Stimulated activated CD4-positive, alpha-beta T cell treated with anti-CD3 and anti-CD28 coated beads, Interleukin-12 subunit alpha, Interleukin-12 subunit beta, amount 100 ng/mL, for 24 hours (primary cell): ENCODE measurements at places on chromosomes 13 and 19.

- no peak for DNase-seq
These were observed 5.3 kb downstream of the CD22 start for GRCh38 chr19:35334144-35334753.

GRCh38 chr13:112756967-112757758 is 67.3 kb downstream of the ATP11A start:
- DNase-seq: no peak

- no peak for DNase-seq
These were observed 108.5 kb downstream of the PAN3 start for GRCh38 chr13:28246891-28247290.

- DNase-seq: peak; percentile 33
These were observed 12.7 kb downstream of the NPAS1 start for GRCh38 chr19:47032171-47032811.

DNA sequence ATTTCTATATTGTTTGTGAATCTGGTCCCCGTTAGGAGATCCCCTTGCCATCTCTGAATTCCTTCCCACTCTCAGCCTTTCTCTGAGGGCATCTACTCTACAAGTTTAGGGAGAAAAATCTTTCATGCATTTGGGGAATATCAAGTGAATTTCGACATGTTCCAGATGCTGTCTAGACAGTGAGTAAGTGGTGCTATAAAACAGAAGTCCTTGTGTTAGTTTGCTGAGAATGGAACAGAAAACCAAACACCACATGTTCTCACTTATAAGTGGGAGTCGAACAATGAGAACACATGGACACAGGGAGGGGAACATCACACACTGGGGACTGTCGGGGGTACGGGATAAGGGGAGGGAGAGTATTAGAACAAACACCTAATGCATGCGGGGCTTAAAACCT is 5.1 kb downstream of the OR7A10 start:
- DNase-seq: no peak

DNA sequence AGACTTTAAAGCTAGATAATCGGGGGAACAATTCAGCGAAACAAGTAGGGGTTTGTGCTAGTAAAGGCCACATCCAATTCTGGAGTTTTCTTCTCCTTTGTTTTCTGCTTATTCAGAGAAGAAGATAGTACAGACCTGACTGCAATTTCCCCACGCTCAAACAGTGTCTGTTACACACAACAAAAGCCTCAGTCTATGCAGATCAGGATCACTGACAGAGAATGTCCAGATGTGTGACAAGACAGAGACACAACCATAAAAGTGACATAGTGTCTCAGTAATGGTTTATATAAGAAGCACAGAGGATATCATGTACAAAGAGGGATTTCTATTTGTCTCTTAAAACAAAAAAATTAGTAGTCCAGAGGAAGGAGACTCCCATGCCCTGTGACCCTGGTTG is 70.7 kb upstream of the GTF3A start:
- no peak for DNase-seq

DNA sequence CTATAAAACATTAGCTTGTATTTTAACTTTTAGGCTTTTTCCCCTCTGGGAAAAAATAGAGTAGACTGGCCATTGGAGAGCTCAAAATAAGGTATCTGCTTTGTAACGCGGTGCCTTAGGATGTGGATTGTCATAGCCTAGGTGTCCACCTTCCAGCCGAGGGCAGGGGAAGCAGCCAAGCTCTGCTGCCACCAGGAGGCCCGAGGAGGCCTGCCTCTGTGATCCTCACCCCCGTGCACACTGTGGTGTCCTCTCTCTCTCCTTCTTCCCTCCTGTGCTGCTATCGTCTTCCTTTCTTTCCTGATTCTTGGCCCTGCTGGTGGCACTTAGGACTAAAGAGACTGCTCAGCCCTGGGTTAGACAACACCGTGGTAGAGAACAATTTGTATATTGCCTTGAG is 11.3 kb downstream of the HNRNPM start:
- no peak for DNase-seq

DNA sequence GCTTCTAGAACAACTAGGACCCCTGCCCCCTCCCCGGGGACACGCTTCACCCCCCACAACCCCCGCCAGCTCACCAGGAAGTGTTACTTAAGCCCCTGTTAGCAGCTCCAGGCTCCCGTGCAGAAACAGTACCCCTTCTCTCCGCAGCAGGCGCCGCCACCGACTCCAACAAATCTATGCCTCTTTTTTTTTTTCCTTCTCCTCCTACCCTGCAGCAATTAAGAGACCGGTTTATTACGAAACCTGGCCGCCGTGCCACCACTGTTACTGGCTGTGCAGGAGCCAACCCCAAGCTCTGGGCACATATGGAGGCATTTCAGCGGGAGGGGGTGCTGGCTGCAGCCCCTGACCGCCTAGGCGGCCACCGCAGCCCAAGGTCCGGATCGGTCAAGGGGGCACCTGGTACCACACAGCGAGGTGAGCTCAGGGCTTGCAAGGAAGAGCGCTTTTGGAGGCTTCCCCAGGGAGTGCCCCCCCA is 2.4 kb downstream of the GADD45B start:
- no peak for DNase-seq

- no peak for DNase-seq
These were observed 1261.9 kb downstream of the PCDH17 start for GRCh38 chr13:58893396-58893795.

DNA sequence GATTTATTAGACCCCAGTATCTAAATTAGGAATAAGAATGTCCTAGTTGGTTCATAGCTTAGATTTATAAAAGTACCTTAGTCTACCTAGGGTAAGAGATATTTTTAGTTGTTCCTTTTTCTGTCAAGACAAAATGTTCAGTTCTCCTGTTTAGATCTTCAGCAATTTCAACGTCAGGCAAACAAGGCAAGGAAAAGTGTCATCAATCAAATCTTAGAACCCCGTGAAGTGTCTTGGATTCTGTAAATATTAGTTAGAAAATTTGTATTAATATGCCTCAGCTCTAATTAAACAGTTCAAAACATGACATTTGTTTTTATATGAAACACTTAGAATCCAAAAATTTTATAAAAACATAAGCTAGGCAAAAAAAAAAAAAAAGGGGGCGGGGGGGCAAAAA is 296.6 kb downstream of the PCDH9 start:
- no peak for DNase-seq

GRCh38 chr19:31152906-31153305 is 196.3 kb downstream of the TSHZ3 start:
- DNase-seq: no peak

GRCh38 chr19:13262450-13262849 is 112.2 kb downstream of the IER2 start:
- no peak for DNase-seq

DNA sequence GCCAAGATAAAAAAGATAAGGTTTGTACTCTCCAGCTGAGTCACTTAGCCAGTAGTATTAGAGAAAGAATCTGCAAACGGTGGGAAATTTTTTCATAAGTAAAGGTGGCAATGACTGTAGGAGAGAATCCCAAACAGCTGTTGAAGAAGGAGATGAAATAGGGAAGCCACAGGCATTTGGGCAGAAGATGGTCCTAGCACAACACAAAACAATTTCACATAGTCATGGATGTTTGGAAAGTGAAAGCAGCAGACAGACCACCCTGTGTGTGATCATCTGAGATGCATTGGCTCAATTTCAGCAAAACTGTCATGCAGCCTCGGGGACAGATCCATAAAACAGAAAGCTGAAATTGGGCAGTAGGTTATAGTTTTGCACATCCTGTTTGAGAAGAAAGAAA is 2832.4 kb downstream of the PCDH9 start:
- no peak for DNase-seq

- no peak for DNase-seq
These were observed 8.1 kb downstream of the CHST8 start for GRCh38 chr19:33629826-33630375.

- DNase-seq: peak; percentile 65
These were observed at the start of gene FGF9 for GRCh38 chr13:21670883-21671619. TSS of gene FGF9 (plus strand) at chr13:21671073. CDS start at chr13:21671913, 840 bp downstream.

DNA sequence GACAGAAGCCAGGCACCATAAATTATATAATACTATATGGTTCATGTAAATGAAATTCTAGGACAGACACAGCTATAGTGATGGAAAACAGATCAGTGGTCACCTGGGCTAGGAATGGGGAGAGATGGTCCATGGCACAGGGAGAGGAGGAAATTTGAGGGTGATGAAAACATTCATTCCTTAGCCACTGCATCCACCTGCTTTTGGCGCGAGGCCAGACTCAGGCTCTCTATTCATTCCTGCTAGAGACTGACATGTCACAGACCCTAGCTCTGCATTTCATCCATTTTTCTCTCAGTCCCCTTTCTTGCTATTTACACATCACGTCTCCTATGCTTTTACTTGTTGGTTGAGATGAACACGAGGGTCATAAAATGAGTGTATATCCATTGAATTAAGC is 628.3 kb upstream of the SLC10A2 start:
- no peak for DNase-seq

DNA sequence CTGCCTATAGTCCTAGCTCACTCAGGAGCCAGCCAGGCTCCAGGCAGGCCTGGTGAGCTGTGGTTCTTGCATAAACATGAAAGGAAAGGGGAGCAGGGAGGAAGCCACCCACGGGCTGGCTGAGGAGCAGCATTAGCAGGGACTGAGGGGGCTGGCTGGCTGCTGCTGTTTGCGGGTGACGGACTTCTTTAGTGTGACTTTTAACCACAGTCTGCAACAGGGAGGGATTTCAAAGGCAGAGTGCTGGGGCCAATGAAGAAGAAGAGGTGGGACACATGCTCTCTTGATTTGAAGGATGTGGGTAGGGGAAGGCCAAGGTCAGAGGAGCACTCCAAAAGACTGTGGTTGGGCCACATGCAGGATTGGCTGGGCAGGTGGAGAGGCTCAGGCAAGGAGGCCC is 223.0 kb downstream of the DNAJC15 start:
- DNase-seq: no peak

DNA sequence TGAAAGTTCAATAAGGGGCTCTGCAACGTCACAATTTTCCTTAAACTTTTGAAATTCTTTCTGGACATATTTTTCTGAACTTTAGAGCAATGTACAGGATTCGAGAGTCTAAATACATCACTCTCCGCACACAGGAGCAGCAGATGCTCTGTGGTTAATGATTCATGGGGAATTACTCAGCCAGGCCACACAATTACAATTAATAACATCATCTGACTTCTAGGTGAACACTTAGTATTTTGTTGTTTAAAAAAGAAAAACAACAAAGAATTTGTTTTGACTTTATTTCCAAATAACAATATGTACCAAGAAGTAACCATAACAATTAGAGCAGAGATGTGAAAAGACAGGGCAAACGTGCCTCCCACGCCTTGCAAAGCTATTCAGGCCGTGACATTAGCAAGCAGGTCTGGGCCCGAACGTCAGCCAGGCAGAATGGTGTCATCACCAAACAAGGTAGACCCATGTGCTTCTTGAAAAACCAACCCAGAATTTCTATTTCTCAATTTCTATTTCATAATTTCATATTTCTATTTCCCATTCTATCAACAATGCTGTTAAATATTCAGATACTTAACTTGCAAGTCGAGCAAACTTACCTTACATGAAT is 236.3 kb downstream of the COL4A1 start:
- no peak for DNase-seq
